ENCODE measurements at places on chromosomes 7 and 10.

GRCh38 chr10:113094114-113094486, 144.1 kb downstream of the TCF7L2 start:
- DNase-seq: peak; percentile 94

DNA sequence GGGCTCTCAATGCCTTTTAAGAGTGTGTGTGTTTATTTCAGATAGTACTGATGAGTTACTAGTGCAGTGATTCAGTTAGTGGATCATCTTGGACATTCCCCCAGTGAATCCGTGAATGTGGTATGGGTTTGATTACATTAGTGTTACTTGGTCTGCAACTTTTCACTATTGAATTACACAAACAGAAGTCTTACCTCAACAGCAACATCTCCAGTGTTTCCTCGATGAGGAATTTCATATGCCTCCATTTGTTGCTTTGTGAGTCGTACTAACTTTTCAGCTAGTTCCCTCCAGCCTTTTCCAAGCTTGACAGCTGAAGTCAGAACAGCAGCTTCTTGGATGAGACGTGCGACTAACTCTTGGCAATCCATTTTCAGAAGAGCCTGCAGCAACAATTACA, 63.2 kb downstream of the MACC1 start:
- DNase-seq: no peak

DNA sequence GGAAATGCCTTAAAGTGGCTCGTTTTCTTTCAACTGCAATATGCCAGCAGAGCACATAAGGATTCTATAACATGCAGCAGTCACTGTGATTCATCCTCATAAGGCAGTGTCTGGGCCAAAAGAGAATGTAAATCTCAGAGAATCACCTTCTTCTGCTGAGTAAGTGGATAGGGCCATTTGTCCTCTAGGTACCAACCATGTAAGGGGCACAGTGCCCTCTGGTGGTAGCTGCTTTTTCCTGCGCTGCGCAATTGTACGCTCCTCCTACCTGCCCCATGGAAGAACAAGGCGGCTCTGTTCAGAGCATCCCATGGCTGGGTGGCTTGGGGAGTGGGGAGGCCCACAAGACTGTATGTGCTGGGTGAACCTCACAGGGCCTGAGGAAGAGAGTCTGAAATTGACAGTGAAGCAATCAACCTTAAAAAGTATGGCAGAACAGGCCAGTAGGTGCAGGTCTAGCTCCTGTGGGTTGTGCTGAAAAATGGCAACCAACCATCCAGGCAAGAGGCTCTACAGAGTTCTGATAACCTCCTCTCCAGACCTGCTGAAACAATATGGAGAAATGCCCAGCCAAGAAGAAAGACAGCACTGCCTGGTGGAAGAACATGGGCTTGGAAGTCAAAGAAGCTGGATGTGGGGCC, 78.6 kb upstream of the C10orf90 start:
- DNase-seq: peak; percentile 74

GRCh38 chr10:124522933-124523871, 61.6 kb downstream of the LHPP start:
- DNase-seq: peak; percentile 92

- DNase-seq: no peak
These were observed 156.5 kb downstream of the SGMS1 start for GRCh38 chr10:50467209-50467608.

DNA sequence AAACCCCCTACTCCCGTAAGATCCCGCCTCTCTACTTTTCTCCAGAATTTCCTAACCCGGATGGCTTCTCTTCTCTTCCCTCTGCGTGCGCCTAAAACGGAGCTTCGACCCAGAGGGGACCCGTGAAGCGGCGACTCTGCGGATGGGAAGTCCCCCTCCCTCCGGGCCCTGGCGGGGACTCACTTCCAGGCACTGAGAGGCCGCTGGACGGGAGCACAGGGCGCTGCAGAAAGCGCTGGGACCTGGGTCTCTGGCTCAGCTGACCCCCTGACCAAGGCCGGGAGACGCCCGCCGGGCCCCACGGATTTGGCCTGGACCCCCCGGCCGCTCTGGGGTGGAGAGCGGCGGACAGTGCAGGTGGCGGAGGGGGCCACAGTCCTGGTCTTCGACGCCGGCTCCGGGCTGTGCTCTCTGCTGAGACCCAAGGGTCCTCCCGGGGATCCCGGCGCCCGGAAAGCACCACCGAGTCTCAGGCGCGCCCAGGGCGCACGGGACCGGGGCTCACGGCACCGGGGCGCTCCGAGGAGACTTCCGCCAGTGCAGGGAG, 688 bp upstream of the FOXL3 start:
- DNase-seq: no peak

- no peak for DNase-seq
These were observed 449.1 kb downstream of the SUGCT start for GRCh38 chr7:40583667-40584444.

GRCh38 chr7:47421456-47421855, 160.5 kb downstream of the TNS3 start:
- DNase-seq: no peak

- DNase-seq: no peak
These were observed 26.8 kb upstream of the SUPV3L1 start for GRCh38 chr10:69153227-69153626.

- DNase-seq: no peak
These were observed 19.5 kb downstream of the SCART1 start for GRCh38 chr10:133473270-133473669.

DNA sequence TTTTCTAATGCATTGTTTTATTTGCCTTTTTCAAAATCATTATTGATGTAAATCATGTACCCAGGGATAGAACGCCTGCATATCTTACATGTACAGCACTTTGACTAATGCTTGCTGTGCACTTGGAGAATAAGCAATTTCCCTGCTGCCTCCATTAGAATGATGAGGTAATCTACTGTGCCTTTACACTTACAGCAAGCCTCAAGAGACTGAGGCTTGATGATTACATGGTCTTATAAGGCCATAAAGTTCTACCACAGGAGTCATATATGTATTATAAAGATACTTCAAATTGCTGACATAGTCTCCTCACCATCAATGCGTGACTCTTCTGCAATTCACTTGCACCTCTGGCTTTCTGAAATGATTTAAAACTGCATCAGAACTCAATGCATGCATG, 328.6 kb upstream of the HGF start:
- DNase-seq: no peak

DNA sequence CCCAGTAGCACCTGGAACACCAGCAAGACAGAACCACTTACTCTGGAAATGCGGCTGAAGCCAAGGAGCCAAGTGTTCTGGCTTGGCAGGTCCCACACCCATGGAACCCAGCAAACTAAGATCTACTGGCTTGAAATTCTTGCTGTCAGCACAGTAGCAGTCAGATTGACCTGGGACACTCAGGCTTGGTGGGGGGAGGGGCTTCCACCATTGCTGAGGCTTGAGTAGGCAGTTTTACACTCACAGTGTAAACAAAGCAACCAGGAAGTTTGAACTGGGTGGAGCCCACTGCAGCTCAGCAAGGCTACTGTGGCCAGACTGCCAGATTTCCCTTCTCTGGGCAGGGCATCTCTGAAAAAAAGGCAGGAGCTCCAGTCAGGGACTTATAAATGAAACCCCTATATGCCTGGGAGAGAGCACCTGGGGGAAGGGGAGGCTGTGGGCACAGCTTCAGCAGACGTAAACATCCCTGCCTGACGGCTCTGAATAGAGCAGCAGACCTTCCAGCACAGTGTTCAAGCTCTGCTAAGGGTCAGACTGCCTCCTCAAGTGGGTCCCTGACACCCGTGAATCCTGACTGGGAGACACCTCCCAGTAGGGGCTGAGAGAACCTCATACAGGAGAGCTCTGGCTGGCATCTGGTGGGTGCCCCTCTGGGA, 121.2 kb downstream of the MTERF1 start:
- DNase-seq: no peak

- no peak for DNase-seq
These were observed 244.0 kb downstream of the SKAP2 start for GRCh38 chr7:26620352-26620751.

GRCh38 chr7:146655928-146656797, 539.6 kb downstream of the CNTNAP2 start:
- DNase-seq: no peak

GRCh38 chr7:116862951-116863670, 724 bp downstream of the CAPZA2 start:
- no peak for DNase-seq

GRCh38 chr7:1912593-1913465, 242.8 kb downstream of the ELFN1 start:
- peak; percentile 39 for DNase-seq

DNA sequence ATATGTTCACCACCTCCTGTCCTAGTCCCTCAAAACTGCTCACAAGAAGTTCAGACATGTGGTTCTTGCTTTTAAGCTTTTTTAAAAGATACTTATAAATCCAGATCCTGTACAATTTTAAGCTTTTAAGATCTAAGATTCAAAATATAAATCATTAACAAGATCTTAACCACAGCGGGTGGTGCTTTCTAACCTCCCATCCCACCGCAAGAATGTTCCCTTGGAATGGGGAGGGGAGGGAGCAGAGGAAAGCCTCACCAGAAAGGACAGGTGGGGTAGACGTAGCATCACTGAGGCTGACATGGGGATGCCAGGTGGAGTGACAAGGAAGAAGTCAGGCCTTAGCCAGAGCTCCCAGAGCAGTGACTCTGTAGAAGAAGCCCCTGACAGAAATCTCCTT, 133.5 kb downstream of the C1GALT1 start:
- DNase-seq: no peak

DNA sequence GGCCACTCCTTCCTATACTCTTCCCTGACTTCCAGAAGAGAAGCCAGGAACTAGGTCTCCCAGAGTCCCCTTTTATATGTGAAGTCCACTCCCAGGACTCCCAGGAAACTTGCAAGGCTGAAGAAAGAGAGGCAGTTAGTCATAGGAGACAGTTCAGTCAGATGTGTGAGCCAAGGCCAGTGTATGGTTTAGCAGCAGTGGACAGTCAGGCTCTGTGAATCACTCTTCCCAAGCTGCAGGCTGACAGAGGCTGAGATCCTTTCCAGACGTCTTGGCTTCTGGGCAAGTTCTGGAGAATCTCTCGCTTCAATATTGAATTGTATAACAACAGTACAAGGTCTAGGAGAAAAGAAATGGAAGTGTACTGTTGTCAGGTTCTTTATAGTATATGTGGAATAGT, 26.9 kb downstream of the BLVRA start:
- peak; percentile 78 for DNase-seq

- DNase-seq: no peak
These were observed 478.4 kb downstream of the ARL4A start for GRCh38 chr7:13165854-13166253.

DNA sequence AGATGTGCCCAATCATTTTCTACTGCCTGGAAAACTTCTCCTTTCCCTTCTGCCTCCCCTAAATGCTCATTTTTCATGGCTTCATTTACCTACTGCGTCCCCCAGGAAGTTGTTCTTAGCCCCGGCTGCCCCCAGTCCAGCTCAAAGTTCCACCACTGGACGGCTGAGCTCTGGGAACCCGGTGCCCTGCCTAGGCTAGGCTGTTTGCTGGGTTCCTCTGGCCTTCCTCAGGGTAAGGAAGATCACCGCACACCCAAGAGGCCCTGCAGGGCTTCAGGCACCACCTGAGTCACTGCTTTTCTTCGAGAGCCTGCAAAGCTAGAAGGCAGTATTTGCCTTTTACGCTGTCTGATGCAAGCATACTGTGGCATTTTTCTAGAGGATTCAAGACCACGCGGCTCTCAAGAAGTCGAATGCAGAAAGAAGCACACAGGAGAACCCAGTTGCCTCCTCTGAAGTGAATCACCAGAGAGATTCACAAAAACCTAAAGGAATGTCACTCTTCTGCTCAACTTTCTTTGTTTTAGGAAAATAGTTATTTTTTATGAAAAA, 46.7 kb upstream of the ZMIZ1 start:
- no peak for DNase-seq

- DNase-seq: no peak
These were observed 428.4 kb upstream of the KLF6 start for GRCh38 chr10:4213441-4213840.

DNA sequence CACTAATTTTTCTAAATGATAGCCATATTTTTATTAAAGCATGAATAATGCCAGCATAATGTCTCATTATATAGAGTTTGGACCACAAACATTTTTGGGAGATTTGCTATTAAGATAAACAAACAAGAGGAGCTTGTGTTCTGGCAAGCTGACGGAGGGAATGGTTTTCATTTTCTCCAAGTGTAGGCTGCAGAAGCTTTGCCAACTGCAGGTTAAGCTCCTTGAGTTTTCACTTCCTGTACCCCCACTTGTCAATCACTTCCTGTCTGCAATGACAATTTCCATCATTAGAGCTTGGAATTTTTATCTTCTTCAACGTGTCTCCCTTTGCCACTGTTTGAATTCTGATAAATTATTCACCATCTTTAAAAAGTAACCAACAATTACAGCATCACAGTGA, 13.4 kb downstream of the EBF3 start:
- DNase-seq: no peak

DNA sequence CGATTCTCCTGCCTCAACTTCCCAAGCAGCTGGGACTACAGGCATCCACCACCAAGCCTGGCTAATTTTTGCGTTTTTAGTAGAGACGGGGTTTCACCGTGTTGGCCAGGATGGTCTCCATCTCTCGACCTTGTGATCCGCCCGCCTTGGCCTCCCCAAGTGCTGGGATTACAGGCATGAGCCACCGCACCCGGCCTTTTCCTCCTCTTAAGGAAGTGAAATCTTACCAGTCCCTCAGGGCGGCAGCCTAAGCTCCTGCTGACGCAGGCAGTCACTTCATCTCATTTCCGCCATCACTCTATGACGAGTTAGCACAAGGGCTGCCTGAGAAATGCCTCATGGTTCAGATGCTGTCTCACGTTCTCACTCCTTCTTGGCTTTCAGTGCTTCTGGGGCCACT, 246.0 kb upstream of the SHH start:
- DNase-seq: no peak

DNA sequence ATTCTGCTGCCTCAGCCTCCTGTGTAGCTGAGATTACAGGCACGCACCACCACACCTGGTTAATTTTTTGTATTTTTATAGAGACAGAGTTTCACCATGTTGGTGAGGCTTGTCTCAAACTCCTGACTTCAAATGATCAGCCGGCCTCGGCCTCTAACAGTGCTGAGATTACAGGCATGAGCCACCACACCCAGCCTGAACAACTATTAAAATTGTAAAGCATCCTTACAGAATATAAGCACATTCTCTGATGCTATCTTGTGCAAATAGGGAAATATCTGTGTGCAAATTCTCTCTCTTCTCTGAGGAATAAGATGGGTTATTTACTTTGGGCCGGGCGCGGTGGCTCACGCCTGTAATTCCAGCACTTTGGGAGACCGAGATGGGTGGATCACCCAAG, 12.5 kb downstream of the NUDCD3 start:
- DNase-seq: no peak

DNA sequence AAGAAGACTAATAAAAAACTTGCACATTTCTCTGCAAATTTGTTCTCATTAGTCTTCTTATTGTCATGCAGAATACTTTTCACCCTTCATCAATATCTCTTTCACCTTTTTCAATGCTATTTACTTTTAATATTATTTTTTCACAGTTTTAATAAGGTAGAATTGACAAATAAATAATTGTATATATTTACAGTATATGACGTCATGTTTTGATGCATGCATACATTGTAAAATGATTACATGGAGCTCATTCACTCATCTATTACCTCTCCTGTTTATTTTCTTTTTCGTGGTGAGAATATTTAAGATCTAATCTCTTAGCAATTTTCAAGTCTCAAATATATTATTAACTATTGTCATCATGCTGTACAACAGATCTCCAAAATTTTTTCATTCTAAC, 658.2 kb upstream of the MKI67 start:
- DNase-seq: no peak

GRCh38 chr10:10772874-10773508, 244.7 kb upstream of the CELF2 start:
- DNase-seq: no peak

- DNase-seq: no peak
These were observed 24.0 kb upstream of the RNF32 start for GRCh38 chr7:156616269-156617202.

- DNase-seq: peak; percentile 54
These were observed 2.0 kb downstream of the CYP26C1 start for GRCh38 chr10:93062514-93063143.
